IMR-90 (cell line): ENCODE measurements at places on chromosomes 13 and 19. TPM values are rescaled to one million over a fixed set of nuclear protein-coding genes. Genes with fewer than 3 reads are reported as not detected.

The CYSLTR2 gene
- total RNA-seq, result not detected in 2 replicates

The KCNJ14 gene
- total RNA-seq, result under 0.01 and 0.18 TPM in 2 replicates

The SIAH3 gene
- not detected in 2 replicates for total RNA-seq

The PODNL1 gene
- total RNA-seq, result under 0.01 TPM in 2 replicates

The ZNF222 gene
- total RNA-seq, result 7.0 and 8.6 TPM in 2 replicates

The C19orf67 gene
- not detected in 2 replicates for total RNA-seq

The SMARCA4 gene
- total RNA-seq, result 41.4 and 53.3 TPM in 2 replicates

The C19orf38 gene
- total RNA-seq, result 0.18 and 0.28 TPM in 2 replicates

The TRAPPC2B gene
- total RNA-seq, result 14.4 and 20.4 TPM in 2 replicates

The IGSF23 gene
- under 0.01 TPM in 1 of 2 replicates, not detected in the other for total RNA-seq

The LEUTX gene
- not detected in 2 replicates for total RNA-seq

The KLF1 gene
- total RNA-seq, result not detected in 2 replicates

The GPR4 gene
- total RNA-seq, result not detected in 2 replicates

The CYP2B6 gene
- total RNA-seq, result not detected in 2 replicates

The ERICH4 gene
- not detected in 2 replicates for total RNA-seq

The OXGR1 gene
- not detected in 2 replicates for total RNA-seq

The FXYD7 gene
- total RNA-seq, result not detected in 2 replicates

The ACP7 gene
- total RNA-seq, result not detected in 2 replicates

The KISS1R gene
- not detected in 2 replicates for total RNA-seq

The KLK3 gene
- not detected in 2 replicates for total RNA-seq

The AMH gene
- total RNA-seq, result under 0.01 TPM in 1 of 2 replicates, not detected in the other

The CATSPERD gene
- not detected in 2 replicates for total RNA-seq

The SHISA7 gene
- total RNA-seq, result not detected in 2 replicates

The CGB7 gene
- total RNA-seq, result not detected in 2 replicates

The DDX49 gene
- 50.9 and 55.8 TPM in 2 replicates for total RNA-seq

The MRPL54 gene
- total RNA-seq, result 55.9 and 68.6 TPM in 2 replicates

The CLIP3 gene
- 5.0 and 5.4 TPM in 2 replicates for total RNA-seq

The C1QTNF9 gene
- total RNA-seq, result under 0.01 and 0.18 TPM in 2 replicates

The CFAP97D2 gene
- total RNA-seq, result not detected in 2 replicates
